ENCODE measurements at places on chromosomes 3 and 15.

DNA sequence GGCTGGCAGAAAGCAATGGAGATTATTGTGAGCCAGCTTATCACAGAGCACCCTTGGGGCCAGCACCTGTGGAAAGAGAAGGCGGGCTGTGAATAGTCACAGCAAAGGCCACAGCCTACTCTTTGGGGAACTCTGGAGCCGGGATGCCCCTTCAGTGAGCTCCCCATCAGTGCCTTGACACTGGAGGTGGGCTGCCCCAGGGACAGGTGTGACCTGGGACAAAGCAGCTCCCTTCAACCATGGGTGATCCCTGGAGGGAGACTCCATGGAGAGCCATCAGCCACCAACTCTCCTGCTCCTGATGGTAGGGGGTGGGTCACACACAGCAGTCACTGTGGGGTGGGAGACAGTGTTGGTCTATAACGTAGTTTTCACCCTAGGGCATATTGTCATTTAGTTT, 5.8 kb downstream of the TTC21A start:
- no peak for DNase-seq

DNA sequence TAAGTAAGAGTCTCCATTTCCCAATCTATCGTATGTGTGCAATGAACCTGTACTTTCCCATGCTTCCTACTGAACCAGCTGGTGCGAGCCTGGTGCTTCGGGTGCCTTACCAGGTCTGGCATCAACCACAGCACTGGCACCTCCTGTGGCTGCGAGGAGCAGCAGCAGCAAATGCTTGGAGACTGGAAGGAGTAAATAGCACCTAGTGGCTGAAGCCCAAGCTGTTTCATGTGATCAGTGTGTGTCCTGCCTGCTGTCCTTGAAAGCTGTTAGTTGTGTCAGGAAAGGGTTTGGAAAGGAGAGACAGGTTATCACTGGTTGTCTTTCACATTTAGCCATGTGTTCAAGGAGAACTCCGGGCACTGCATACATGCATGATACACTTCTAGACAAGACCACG, 31.8 kb downstream of the PCOLCE2 start:
- no peak for DNase-seq

- no peak for DNase-seq
Measured at GRCh38 chr3:145032791-145033190, 1061.2 kb downstream of the DIPK2A start.

- DNase-seq: no peak
Measured at GRCh38 chr15:90035840-90036230, 34.7 kb downstream of the ZNF710 start.

All from amniotic stem cell (primary cell).